Kidney (tissue), 22 donors: ENCODE measurements at places on chromosomes 7 and 10. TPM values are rescaled to one million over a fixed set of nuclear protein-coding genes. Genes with fewer than 3 reads are reported as not detected.
A peak's percentile ranks its signal among the peaks of the same experiment; 100 is the strongest.

- no peak for DNase-seq
These were observed 418.6 kb upstream of the ZMIZ1 start for GRCh38 chr10:78650122-78650521.

DNA sequence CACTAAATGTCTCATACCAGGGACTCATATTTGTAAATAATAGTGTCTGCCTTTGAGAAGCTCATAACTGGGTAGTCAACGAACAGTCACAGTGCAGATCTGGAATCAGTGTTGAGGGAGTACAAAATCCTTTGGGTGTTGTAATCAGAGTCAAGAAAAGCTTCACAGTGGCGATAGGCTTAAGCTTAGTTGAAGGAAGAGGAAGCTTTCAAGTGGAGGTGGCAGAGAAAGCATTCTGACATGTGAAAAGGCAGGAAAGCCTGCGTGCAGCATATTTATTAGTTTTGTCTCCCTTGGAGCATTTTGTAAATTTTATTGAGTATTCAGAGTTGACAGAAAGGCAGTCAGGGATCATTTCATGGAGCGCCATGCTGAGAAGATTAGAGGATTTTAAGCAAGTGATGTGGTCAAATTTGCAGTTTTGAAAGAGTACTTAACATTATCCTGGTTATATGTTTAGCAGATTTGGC is 104.9 kb downstream of the ADK start:
- DNase-seq: no peak

ABCC2 gene
- polyA plus RNA-seq: 15.4 TPM

DNA sequence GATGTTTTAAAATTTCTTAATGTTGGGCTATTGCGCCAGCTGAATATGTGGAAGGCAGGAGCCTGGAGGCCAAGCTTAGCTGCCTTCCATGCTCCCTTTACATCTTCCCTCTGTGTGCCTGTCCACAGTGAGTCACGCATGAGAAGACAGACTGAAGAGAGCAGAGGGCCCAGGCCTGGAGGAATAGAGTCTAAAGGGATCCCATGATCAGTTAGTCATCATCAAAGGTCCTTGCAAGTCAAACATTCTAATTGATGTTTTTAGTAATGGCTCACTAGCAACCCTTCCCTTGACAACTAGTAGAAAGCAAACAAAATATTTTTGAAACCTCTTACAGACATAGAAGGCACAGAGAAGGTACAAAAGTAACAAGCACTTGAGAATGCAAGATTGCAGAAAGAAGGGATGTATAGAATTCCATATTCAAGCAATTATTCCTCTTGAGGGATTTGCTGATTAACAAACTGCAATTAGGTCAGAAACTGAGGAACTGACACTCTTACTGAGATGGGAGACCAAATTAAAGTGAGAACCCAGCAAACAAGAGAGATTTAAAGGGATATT is 30.7 kb upstream of the APBB1IP start:
- no peak for DNase-seq

DYDC1 gene
- polyA plus RNA-seq: not detected

- no peak for DNase-seq
These were observed 125.6 kb upstream of the HABP2 start for GRCh38 chr10:113427236-113427735.

DNA sequence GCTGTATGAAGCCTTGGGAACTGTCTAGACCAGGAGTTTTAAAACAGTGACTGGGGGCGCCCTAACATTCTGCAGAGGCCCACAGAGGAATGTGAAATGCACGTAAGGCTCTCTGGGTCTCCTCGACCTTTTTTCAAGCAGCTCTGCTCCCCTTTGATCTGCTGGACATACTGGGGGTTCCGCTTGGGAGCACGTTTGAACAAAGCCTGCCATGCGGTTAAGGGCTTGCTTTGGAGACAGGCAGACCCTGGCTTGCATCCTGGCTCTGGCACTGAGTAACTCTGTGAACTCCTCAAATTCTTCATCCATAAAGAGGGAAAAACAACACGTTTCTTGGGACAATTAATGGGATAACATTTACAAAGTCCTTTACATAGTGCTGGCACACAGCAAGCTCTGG is 7.8 kb downstream of the BEND7 start:
- DNase-seq: peak; percentile 31

GRCh38 chr7:50149369-50149768 is 56.3 kb upstream of the ZPBP start:
- DNase-seq: no peak

GRCh38 chr10:55551603-55552002 is 750.6 kb upstream of the PCDH15 start:
- DNase-seq: no peak

DNA sequence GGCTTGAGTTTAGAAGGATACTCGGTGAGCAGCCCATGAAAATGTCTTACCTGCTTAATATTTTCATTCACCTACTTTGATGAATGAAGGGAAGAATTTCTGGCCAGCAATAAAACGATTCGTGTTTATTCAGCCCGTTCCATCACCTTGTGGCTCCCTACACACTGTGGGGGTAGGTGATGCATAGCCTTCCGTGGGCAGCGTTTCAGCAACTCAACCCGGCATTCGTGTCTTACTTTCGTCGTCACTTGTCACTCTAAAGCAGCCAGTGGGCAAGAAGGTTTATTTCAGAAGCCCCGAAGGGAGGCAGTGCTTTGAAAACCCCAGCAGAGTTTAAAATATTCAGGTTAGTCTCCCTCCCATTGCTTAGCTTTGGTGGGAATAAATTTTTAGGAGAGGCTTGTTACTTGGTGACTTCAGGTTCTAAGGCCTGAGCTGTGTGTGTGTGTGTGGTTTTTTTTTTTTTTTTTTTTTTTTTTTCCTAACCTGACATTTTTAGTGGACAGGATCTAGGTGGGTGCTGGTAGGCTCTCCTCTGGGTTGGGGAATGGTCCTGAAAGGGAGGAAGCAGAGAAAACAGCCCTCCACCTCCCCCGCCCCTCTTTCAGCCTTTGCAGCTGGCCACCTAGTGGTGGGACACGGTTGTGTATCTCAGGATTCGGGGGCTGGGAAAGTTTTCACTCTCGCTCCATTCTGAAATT is 1.8 kb downstream of the GRK5 start:
- peak; percentile 76 for DNase-seq

- DNase-seq: peak; percentile 78
These were observed 193.8 kb upstream of the ADO start for GRCh38 chr10:62610649-62611229.

GRCh38 chr10:69232736-69233480 is 12.8 kb downstream of the HKDC1 start:
- peak; percentile 34 for DNase-seq

- DNase-seq: no peak
These were observed 38.7 kb downstream of the CACNB2 start for GRCh38 chr10:18178854-18179483.

DNA sequence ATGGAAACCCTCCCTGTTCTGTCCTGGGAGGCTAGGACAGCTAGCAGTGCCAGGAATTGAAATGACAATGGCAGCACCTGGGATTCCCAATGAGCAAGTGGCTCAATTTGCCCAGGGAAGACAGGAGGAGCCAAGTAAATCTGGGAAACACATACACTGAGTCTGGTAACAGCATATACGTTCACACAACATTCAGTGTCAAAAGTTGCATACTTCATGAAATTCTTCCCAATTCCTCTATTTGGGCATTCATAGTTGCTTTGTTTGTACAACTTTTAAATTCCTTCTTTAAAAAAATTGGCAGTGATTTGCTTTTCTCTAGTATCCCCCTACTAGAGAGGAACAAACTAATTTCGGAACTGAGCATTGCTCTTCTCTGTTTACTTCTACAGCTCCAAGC is 2.9 kb upstream of the FRMD4A start:
- no peak for DNase-seq

GRCh38 chr10:93461109-93461806 is 20.9 kb downstream of the MYOF start:
- no peak for DNase-seq

GRCh38 chr10:75431180-75432111 is at the start of gene LRMDA:
Gene LRMDA (plus strand): TSS chr10:75431624.
- DNase-seq: peak; percentile 70

PAOX gene
- polyA plus RNA-seq: 14.4 TPM

DNA sequence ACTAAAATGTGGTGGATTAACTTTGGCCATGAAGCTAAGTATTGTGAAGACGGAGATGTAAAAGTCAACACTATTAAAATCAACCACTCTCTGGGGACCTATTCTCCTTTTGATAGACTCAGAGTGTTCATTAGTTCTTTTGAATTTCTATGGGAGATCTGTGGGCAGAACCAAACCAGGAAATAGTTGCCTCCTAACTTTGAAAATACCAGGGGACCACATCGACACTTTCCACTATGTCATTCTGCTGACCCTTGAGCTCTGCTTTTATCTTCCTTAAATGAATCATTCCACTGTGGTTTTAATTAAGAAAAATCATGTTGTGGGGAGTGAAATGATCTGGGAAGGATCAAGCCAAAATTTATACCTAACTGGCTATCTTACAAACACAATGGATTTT is 960.5 kb downstream of the GATA3 start:
- no peak for DNase-seq

AIFM2 gene
- 14.8 TPM for polyA plus RNA-seq

LMOD2 gene
- polyA plus RNA-seq: not detected

CEP41 gene
- 8.1 TPM for polyA plus RNA-seq

PAPOLB gene
- polyA plus RNA-seq: not detected

GRCh38 chr7:155999631-156000489 is 187.6 kb upstream of the SHH start:
- DNase-seq: no peak

DNA sequence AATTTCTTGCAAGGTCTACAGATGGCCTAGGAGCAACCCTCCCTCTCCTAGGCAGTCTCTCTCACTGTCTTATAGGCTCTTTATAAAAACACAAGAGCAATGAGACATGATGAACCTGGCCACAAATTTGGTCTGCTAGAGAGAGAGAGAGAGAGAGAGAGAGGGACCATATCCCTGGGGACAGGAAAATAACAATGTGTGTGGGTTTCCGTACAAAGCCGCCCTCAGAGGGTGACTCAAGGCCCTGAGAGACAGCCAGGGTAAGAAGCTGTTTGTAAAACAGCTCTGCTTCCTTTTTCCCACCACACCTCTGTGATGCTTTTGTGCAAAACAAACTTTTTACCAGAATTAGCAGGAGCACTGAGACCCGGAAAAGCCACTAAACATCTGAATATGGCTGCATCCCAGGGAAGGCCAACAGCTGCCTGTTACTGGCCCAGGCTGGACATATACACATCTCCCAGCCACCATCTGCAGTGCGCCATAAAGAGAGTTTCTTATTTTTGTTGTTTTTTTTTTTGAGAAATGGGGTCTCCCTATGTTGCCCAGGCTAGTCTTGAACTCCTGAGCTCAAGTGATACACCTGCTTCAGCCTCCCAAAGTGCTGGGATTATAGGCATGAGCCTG is 18.4 kb downstream of the GIMAP5 start:
- DNase-seq: no peak

DNA sequence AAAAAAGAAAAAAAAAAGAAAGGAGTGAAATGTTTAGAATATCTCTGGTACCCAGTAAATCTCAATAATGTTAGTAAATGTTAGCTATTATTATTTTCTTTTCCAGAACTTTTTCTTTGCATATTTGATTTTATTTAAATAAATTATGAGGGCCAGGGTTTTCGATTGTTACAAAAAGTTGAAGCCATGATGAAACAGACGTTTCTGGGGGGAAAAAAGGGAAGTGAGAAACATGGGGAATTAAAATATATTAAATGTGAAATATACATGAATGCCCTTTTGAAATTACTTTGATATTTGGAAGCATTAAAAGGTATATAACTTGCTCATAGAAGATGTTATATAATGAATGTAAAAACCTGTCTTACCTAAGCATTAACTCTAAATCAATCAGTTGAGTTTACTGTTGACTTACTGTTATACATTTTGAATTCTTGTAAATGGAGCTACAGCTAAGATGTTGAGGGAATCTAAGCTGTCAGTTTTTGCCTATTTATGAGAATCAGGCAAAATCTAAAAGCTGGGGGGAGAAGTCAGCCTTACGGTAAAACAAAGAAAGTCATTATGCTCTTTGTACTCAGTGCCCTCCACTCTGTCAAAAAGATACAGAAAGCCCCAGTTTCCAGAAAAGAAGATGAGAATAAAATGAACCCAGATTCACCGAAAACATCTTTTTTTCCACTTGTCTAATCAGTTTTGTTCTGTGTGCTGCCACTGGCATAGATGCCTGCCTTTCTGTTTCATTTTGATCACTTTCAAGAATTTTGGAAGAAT is 30.0 kb upstream of the KDM7A start:
- DNase-seq: no peak

DNA sequence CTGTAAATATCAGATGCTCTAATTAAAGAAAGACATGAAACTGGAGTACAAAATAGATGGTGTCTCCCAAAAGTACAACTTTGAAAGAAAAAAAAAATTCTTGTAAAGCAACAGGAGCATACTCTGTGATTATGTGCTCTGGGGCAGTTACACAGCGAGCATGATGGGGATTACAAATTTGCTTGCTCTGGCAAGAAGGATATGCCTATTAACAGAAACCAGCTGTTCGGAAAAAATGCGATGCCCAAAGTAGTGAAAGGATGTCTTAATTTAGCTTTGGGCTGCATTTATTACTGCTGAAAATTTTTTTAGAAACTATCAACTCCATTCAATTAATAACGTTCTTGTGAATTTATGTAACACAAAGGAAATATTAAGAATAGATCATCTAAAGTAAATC is 256.9 kb upstream of the TPK1 start:
- DNase-seq: no peak

DNA sequence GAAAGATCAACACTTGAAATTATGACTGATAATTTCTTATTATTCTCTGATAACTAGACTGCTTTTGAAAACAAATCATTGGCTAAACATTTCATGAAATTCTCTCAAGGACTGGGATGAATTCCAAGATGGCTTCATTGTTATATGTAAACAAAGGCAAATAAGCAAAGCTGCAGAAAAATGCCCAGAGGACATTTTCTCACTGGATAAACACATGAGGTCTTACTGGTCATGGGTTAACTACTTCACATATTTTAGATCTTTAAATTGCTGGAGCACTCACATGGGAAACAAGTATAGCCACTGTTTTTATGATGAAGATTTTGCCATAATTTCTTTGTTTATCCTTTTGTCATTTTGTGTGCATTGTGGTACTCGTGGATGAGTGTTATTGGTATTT is 239.1 kb downstream of the PHF14 start:
- no peak for DNase-seq

- peak; percentile 37 for DNase-seq
These were observed 901 bp upstream of the CCNY start for GRCh38 chr10:35335133-35336083.

GRCh38 chr10:88865281-88865876 is 13.7 kb upstream of the ANKRD22 start:
- DNase-seq: no peak

DNA sequence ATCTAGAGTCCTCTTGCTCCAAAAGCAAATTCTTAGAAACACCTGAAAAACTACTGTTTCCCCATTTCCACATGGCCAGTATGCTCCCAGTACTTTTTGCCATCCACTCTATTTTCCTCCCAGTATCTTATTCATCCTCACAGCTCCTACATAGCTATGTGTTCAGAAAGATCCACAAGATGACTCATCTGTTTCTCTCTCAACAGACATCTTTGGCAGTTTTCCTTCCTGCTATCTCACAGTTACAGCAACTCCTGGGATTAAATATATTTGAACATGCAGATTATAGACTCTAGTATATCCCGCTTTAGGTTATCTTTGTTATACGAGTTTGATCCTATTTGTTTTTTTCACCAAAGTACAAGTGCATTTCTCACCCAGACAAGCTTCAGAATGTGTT is 675.6 kb upstream of the POT1 start:
- DNase-seq: no peak

MET gene
- polyA plus RNA-seq: 13.4 TPM

- no peak for DNase-seq
These were observed 27.6 kb downstream of the SDHAF3 start for GRCh38 chr7:97145068-97145467.
